ENCODE measurements at places on chromosomes 3 and 15.
A peak's percentile ranks its signal among the peaks of the same experiment; 100 is the strongest.

DNA sequence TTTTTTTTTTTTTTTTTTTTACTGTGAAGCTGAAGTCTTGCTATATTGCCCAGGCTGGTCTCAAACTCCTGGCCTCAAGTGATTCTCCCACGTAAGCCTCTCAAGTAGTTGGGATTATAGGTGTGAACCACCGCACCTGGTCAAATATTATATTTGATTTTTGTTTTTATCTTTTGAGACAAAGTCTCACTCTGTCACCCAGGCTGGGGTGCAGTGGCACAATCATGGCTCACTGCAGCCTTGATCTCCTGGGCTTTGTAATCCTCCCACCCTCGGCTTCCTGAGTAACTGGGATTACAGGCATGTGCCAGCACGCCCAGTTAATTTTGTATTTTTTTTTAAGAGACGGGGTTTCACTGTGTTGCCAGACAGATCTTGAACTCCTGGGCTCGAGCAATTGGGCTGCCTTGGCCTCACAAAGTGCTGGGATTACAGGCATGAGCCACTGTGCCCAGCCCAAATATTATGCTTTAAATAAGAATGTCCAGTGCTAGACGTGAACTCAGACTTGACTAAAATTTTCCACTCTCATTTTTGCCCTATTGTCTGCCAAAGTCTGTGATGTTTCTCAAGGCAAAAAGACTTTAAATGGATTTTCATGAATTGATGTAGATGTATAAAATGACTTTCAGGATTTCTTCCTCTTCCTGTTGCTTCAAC lies 33.4 kb upstream of the CRBN start:
- DNase-seq, result no peak

GRCh38 chr3:4986175-4986781 lies 7.0 kb downstream of the BHLHE40 start:
- DNase-seq, result no peak

DNA sequence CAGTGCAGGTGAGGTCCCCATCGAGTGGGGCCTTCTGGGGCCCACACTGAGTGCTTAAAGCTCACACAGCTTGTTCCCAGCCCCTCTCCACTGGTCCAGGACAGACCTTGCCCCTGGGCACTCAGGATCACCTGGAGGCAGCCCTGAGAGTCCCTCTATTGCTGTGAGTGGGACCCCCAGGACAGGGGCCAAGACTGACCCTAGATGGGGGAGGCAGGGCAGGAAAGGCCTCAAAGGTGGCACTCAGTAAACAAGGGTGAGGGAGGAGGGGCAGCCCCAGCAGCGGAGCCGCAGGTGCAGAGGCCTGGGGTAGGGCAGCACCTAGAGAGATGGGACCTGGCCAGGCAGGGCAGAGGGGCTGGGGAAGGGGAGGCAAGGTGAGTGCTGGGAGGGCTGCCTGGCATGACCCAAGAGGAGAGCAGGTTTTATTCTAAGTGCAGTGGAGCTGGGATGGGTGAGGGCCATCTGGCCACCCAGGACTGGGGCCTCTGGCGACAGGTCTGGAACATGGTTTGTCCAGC lies 27.9 kb downstream of the CFAP100 start:
- no peak for DNase-seq

DNA sequence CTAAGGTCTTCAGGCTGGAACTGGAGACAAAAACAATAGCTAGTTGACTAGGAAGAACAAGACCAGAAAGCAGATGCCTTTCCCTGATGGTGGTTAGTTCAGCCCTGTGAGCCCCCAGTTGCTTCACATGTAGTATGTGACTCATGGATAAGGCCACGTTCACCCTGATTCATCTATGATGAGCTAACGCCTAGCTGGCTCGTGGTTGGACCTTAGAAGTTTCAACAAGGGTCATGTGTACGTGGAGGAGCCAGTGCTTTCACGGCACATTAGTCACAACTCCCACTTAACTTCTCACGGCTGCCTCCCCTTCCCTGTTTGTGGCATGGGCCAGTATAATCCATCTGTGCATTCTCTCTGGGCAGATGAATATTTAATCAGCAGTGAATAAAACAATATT lies 20.6 kb downstream of the COL8A1 start:
- DNase-seq, result peak; percentile 37

DNA sequence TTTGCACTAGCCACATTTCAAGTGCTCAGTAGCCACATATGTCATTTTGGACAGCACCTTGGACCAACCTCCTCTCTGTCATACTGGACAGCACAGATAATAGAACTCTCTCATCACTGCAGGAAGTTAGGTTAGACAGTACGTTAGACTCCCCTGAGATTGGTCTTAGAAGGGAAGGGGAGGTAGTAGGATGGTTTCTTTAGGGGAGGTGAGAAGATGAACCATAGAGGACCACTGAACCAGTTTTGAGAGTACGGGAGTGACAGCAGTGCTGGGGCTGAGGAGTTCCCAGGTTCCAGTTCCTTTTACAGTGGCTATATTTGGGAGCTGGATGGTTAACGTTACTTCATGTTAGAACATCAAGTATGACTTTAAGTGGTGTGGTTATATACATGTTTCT lies 7.8 kb downstream of the LRCH3 start:
- DNase-seq, result no peak

- DNase-seq, result no peak
Observed at GRCh38 chr3:74267588-74268184, 346.8 kb downstream of the CNTN3 start.

- DNase-seq, result no peak
Observed at GRCh38 chr15:46670258-46670657, 1035.4 kb downstream of the SQOR start.

DNA sequence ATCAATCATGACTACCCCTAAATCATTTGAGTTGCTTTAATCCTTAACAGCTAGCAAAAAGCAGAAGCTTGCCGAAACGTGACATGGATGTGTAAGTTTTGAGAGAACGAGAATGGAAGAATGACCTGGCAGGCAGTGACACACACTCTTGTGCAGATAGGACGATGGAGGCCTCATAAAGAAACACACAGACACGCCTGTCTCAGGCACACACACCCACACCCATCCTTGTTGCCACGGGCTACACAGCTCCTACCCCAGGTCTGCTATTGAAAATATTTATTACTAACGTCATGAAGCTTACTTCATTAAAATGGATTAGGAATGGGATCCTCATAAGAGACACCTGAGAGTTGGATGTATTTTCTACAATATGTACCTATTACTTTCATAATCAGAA lies 8.5 kb downstream of the MYO5C start:
- no peak for DNase-seq

DNA sequence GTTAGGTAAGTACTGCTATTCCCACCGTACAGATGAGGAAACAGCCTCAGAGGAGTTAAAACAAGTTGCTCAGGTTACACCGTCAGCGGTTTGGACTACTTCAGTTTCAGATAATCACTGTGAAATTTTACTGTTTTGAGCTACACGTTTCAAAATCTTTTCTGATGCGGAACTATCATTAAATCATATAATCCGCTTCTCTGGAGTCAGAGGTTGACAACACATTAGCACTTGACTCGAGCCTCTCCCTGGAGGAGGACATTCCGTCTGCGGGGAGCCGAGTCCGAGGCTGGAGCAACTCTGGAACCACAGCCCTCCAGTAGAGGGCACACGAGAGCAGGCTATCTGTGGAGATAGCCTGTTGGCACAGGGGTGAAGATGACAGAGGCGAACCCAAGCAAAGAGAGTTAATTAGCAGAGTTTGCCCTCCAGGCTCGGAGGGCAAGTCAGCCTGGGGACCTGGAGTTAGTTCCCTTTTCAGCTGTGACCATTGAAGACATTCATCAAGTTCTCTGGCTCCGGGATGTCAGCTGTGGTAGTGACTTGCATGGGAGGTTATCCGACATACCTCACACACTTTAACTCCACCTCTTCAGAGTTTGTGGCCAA lies 131.2 kb downstream of the IGF1R start:
- DNase-seq, result no peak

DNA sequence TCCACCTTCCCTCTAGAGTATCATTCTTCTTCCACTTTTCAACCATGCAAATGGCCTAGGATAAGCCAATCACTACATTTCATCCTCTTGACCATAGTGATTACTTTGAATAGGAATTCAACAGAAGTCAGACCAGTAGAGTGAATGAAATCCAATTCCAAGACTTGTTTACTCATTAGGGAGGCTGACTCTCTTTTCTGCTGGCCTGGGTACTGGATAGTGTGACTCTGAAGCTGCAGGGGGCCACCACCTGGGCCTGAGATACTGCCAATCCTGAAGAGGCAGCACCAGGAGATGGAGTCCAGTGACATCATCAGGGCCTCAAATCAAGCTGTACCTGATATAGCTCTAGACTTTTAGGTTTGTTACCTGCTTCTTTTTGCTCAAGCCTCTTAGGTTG lies 7.0 kb upstream of the FSTL1 start:
- DNase-seq, result peak; percentile 80

GRCh38 chr3:137692803-137693431 lies 71.2 kb upstream of the SOX14 start:
- DNase-seq, result peak; percentile 26

DNA sequence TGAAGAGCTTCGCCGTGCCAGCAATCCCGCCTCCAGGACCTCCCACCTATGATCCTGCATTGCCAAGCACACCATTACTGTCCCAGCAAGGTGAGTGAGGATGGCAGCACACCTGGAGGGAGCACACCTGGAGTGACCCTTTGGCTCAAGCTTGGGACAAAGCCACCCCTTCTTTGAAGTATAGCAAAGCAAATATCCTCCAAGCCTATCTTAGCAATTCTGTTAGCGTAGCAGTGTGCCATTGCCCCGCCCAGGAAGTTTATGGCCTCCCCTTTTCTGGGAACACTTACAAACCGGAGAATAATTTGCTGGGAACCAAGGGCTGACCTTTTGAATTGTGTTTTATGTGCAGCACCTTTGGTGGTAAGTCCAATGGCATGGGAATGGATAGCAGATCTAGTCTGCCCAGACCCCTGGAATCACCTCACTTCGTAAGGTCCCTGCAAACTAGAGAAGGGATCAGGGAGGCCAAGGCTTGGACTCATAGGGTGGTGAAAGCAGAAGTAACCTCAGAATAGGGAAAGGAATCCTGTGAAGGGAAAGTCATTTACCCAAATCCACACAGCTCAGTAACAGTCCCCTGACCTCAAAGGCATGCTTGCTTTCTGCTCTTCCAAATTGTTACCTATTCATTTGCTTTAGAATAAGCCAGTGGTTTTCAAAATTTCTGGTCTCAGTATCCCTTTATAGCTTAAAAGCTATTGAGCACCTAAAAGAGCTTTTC lies 70.1 kb downstream of the HCN4 start:
- no peak for DNase-seq

DNA sequence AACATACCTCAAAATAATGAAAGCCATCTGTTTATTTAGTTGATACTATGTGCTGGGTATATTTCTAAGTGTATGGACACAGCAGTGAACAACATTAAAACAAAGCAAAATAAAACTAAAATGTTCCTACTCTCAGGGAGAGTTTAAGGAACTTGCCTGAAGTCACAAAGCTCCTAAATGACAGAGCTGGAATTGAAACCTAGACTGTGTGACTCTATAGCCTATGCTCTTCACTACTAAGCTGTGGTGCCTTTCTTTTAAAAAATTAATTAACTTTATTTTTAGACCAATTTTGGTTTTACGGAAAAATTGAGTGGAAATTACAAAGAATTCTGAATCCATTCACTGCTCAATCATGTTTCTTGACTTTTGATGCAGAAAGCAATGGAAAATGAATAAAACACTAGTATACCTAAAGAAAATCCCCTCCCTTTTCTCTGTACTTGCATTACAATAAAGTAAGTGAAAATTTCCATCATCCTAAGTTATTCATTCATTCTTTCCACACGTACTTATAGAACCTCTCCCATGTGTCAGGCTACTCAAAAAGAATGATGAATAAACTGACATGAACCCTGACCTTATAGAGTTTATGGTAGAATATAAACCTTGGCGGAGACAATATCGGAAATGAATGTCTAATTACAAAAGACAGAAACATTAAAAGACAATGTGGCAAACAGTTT lies 189.8 kb upstream of the RBMS3 start:
- no peak for DNase-seq

GRCh38 chr3:194497799-194498575 lies 11.2 kb upstream of the ATP13A3 start:
- no peak for DNase-seq

Data from NCI-H446 treated with DMSO at 0.1 percent for 48 hours (cell line).